ENCODE measurements at places on chromosomes 16 and 17.

DNA sequence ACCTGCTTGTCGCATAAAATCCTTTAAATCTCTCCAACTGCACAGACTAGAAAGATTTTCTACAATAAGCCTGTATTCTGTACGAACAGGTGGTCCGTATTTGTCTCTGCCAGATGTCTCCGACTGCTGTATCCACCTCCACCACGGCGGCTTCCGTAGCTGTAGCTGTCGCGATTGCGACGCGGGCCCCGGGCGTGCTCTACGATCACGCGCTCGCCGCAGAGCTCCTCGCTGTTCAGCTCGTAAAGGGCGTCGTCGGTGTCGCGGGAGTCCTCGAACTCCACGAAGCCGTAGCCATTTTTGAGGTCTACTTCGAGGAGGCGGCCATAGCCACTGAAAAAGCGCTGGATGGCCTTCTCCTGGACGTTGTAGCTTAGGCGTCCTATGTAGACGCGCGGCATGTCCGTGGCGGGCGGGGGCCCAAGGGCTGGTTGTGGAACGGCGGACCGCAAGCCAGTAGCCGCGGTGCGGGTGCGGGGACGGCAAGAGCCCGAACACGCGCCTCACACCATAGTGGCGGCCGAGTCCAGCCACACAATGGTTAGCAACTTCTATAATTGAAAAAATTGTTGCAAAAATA, 36.1 kb downstream of the ZNF624 start:
- DNase-seq: no peak

DNA sequence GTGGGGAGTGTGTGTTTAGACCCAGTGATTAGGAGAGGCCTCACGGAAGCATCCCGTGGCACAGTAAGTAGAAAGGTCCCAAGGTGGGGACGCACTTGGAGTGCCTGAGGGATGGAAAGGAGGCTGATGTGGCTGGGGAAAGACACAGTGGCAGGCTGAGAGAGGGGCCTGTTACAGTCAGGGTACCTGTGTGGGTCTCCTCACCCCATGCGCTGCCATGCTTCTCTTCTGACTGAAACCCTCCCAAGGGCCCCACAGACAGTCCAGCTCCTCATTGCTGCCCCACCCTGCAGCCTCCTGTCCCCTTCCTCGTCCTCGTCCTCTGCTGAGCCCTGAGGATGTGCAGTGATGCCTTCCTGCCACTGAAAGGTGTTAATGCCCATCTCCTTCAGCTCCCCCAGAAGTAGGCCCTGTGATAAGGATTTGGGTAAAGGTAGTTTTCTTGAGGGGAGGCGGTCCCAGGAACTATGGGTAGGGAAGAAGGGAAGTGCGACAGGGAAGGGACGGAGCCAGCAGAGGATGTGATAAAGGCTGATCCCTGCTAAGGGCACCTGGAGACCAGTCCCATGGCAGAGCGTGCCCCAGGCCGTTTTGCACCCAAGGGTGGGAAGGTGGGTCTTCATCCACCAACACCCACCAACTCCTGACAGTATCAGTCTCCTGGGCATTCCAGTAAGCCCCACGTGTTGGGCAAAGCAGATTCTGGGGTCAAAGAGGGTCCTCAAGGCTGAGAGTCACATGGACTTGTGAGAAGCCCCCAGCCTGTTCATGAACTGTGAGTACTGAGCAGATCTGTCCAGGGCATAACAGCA, 237.2 kb downstream of the GSG1L start:
- no peak for DNase-seq

- no peak for DNase-seq
Measured at GRCh38 chr16:22424161-22424937, 49.9 kb upstream of the CDR2 start.

GRCh38 chr17:4899341-4900230, at the start of gene C17orf107:
TSS of gene C17orf107 (plus strand) at chr17:4899536. CDS start at chr17:4899763, 227 bp downstream.
- peak; percentile 99 for DNase-seq

Measured in activated CD8-positive, alpha-beta T cell treated with anti-CD3 and anti-CD28 coated beads for 36 hours (primary cell).